ENCODE measurements at places on chromosomes 5 and 9.
A peak's percentile ranks its signal among the peaks of the same experiment; 100 is the strongest.

DNA sequence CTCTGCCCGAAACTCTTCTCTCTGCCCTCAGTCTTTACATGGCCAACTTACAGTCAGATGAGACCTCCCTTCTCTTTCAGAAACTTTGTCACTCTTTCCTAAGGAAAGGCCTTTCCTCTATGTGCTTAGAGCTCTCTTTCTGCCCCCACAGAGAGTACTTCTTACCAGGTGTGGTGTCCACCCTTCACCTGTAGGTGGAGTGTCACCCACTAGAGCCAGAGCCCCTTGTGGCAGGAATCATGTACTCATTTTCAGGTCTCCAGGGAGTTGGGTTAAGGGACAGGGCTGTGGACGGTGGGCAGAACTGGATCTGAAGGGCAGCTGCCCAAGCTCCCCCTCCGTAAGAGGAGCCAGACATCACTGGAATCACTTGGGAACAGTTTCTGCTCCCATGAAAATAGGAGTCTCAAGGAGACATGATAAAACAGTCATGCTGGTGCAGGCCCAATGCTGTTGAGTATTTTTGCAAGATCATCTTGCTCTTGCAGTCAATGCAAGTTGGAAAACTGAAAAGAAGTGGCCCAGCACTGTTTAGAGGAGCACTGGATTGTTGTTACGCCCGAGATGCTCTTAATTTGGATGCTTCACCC lies 436.7 kb downstream of the ZSWIM6 start:
- peak; percentile 2 for DNase-seq

DNA sequence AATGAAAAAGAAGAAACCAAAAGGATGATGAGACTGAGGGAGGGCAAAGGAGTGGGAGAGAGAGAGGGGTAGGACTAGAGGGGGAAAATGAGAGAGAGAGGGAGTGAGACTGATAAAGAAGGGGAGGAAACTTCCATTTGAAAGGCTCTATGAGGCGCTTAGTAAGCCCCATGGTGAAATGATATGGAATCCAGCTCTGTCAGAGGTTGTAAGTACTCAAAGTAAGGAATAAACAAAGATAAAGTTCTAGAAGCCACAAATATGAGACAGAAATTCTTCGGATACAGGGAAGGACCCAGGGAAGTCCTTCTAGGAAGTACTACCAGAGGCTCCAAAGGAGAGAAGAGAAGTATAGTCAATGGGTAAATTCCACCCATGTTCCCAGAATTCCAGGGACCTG lies 21.7 kb upstream of the VLDLR start:
- DNase-seq: no peak

DNA sequence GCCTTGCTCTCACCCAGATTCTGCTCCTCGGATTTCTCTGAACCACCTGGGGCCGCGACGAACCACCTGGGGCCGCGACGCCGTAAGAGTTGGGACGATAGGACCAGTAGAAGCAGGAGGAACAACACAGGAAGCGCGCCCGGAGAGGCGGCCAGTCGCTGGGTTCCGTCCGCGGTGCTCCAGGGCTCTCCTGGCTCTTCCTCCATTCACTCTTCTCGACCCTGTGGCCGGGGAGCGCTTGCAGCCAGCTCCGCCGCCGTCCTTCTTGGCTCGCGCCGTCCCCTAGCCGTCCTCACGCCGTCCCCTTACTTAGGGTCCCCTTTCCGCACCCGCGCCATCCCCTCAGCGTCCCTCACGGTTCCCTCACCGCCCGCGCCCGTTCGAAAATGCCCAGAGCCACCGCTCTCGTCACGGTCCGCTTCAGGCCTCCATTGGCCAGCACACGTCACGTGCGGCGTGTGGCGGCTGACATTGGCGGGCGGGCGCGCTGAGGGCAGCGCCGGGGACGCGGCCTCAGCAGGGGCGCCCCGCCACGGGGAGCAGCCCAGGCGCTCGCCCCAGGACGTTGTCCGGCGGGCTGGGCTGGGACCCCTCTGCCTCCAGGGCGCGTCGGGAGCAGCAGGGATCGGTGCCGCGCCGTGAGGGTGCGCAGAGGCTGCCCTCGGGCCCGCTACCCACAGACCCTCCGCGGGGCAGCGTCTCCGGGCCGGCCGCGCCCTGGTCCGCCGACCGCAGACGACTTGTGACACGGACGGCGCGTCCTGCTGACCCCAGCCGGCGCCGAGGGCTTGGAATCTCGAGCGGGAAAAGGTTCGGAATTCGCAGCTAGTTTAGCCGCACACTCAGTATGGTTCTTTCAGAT lies 53.7 kb upstream of the PTPDC1 start:
- peak; percentile 61 for DNase-seq

DNA sequence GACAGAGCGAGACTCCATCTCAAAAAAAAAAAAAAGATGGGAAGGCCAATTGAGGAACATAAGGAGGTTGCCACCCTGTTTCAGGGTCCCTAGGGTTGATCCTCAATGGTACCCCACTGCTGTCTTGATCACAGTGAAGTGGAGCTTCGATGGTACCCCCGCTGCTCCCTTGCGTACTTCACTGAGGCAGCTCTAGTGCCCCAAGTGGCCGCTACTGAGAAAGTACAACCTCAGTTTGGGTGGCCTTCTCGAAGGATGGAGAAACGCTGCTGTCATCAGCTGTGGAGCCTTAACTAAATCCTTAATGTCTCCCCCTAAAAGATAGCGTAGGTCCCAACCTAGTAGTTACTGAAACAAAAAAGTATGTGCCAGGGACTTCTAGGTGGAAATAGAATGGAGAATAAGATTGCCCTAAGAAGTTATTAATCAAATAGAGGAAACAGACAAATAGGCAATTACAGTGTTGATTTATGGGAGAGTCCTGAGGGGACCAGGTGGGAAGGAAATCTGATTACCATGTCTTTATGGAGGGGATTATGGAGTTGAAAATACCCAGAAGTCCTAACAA lies 6.3 kb downstream of the TESK1 start:
- no peak for DNase-seq

GRCh38 chr9:109451311-109452025 lies 46.6 kb downstream of the PTPN3 start:
- DNase-seq: no peak

DNA sequence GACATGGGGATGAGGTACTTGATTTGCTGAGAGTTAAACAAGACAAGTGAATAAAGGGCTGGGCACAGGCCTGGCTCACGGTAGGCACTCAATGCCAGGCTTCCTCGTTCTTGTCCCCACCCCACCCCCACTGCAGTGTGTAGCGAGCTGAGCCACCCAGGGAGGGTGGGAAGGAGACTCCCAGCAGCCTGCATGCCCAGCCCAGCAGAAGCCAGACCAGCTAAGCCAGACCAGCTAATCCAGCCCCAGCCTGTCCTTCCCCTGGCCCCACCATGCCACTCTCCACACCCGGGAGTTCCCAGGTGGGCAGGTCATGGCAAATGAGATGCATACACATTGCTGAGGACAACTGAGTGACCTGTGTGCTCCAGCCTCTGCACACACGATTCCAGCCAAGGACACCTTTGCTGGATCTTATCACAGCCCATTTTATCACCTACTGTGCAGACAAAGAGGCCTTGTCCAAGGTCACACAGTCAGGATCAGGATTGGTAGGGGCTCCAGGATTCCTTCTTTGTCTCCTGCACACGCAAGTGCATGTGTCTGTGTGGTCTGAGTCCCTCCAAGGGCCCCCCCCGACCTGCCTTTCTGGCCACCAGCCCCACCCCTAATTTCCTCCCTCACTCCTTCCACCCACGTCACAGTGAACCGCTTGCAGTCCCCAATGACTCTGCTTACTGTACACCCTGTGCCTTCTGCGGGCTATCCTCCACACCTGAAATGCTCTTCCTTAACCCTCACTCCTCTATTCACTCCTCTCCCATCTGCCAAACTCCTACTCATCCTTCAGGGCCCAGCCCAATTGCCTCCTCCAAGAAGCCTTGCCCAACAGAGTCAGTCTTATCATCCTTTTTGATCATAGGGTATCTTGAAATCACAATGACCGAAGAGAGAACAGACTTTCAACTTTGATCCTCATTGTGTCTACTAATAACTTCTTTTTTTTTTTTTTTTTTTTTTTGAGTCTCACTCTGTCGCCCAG lies 26.6 kb downstream of the DUSP1 start:
- no peak for DNase-seq

GRCh38 chr9:19481971-19482404 lies 73.2 kb downstream of the ACER2 start:
- no peak for DNase-seq

DNA sequence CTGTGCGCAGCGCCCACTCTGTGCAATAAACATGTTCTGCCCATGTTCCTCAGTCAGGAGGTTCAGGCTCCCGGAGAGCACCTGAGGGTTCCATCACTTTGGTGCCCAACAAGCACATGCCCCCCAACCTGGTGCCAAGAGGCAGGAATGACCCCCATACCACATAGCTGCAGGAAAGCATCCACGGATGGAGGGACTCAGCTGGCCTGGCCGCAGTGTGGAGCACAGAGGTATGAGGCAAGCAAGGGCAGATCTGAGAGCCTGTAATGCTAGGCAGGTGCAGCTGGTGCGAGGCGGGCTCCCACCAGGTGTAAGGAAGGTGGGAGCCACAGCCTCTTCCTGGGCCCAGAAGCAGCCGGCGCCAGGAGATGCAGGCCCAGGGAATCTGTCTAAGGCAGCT lies 4.3 kb upstream of the MRNIP start:
- DNase-seq: no peak

DNA sequence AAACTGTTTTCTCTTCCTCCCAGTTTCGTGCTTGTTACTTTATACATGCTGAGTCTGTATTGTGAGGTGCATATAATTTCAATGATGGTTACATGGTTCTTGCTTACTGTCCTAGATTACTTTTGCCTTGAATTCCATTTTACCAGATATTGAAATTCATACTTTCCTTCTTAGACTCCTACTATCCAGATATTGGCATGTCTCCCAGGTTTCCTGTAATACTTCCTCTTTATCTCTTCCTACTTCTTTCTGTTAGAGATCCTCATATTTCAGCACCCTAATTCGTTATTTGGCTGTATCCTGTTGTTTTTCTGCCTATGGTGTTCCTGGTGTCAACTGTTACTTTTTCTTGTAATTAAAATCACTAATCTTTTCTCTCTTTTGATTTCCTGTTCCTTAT lies 522.1 kb downstream of the CCDC171 start:
- DNase-seq: no peak

DNA sequence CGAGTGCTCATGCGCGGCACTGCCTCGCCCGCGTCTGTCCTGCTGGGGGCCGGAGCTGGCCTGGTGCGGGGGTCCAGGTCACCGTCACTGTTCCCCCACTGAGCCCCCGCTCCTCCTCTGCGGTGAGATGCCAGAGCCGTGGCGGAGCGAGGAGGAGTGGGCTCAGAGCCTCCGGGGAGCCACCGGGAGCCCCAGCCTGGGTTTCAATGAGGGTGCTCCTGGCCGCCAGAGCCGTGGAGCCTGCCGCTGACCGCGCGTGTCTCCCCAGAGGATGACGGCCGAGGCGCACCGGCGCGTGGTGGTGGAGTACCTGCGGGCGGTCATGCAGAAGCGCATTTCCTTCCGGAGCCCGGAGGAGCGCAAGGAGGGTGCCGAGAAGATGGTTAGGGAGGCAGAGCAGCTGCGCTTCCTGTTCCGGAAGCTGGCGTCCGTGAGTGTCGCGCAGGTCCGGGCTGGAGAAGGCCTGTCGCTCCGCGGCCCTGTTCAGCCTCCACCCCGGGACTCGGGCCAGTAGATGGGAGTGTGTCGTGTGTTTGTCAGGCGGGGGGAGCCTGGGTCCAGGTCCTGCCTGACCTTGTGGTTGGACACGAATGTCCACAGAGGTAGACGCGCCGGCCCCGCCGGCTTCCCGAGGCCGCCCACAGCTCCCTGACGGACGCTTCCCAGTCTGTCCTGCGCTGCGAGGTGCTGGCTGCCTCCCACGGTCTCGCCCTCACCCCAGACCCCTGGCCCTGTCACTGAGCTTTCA lies 22.0 kb downstream of the EXOC3 start:
- DNase-seq: no peak

GRCh38 chr5:151315998-151316597 lies 12.5 kb upstream of the SLC36A3 start:
- no peak for DNase-seq

- DNase-seq: no peak
Measured at GRCh38 chr5:159825551-159826051, 90.7 kb upstream of the ADRA1B start.

DNA sequence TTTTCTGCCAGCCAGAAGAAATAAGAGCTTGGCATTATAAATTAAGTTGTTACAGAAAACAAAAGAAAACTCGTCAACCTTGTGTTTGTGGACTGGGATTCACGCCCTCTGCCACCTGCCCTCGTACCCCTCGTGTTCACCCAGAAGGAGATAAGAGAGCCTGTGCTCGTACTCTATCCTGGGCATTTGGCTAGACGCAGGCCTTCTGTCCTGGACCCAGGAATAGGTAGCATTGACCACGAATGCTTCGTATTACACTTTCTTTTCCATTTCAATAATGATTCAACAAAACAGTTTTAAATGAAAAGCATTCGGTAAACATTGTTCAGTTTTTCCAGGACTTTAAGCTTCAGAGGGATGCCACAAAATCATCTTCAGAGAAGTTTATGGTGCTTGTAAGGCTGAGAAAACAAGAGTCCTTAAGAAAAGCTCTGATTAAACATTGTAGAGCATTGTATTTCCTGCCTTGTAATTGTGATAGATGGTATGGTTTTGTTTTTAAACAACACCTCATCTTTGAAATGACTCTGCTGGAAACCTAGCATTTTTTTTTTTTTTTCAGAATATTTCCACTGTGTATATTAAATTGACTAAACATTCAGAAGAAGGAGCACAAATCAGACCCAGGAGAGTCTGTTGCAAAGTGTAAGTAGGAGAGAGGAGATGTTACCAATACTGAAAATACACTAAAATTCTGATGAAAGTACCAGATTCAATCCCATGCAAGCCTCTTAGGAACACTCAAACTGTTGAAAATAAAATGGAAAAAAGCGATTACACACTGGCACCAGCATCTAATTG lies 27.6 kb downstream of the MTX3 start:
- DNase-seq: no peak

DNA sequence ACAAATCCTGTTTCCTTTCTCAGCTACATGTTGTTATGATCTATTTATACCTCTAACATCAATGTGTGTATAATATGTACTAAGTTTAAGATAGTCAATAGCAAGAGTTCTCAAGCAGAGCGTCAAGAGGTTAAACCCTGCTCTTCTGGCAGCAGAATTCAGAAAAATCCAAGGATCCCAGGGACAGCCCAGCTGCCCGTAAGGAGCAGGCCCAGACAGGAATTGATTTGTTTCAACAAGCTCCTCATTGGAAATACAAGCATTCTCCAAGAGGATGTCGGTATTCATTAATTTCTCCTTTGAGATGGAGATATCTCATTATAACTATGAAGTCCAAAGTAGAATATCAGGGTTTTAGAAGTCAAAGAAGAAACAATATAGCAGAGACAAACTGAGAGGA lies 14.9 kb downstream of the EFNA5 start:
- DNase-seq: no peak

- no peak for DNase-seq
Measured at GRCh38 chr9:87239312-87239711, 258.4 kb upstream of the DAPK1 start.

DNA sequence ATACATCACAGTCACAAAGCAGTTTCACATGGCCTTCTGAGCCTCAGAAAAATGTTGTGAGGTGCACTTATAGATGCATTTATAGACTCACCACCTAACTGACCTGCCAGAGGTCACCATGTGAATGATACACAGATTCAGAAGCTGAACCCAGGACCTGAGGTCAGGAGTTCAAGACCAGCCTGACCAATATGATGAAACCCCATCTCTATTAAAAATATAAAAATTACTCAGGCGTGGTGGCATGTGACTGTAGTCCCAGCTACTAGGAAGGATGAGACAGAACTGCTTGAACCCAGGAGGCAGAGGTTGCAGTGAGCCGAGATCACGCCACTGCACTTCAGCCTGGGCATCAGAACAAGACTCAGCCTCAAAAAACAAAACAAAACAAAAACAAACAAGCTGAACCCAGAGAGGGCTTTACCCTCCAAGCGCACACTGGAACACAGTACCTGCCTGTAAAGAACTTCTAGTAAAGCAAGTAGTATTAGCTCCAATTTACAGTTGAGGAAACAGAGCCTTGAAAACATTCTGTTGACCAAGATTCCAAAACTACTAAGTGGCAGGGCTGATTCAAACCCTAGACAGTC lies 16.3 kb downstream of the ECPAS start:
- DNase-seq: no peak

All from HS-27A (cell line).